ENCODE measurements at places on chromosomes 13 and 19.

DNA sequence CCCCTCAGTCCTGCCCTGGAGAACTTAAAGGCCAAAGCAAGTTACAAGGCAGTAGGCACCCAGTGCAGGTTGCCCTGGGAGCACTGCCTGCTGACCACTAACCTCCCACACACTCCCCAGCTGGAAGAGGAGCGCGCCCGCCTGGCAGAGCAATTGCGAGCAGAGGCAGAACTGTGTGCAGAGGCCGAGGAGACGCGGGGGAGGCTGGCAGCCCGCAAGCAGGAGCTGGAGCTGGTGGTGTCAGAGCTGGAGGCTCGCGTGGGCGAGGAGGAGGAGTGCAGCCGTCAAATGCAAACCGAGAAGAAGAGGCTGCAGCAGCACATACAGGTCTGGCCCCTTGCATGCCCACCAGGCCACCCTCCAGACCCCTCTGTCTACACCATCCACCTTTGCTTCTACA lies 61.1 kb downstream of the KCNC3 start:
- DNase-seq = no peak

DNA sequence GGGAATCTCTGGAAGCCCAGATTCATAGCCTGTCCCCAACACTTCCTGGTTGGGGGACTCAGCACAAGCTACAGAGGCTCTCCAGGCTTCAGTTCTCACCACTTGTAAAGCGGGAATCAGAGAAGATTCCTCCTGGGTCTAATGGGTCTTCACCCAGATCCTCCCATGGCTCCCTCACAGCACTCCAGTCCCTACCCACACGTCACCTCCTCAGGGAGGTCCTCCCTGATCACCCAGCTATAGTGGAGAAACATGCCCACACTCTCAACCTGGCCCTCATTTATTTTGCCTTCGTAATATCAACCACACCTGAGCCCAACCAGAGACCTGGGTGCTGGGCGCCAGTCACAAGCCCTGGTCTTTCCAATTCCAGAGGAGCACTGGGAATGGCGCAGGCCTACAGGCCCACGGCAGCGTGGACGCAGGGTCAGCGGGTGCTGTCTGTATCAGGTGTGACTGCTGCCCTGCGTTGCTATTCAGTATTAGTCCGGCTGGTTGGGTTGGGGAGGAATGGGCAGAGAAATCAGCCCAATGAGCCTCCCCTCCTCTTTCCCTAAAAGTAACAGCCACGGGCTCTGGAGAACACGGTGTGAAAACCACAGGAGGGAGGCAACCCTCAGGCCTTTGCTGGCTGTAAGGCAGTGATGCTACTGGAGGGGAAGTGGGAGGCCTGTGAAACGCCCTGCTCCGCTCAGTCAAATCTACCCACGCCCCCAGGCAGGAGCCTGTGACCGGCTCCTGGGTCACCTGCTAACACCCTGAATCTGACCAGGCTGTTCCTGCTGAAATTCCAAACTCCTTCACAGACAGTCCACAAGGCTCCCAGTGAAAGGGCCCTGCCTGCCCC lies 5.2 kb downstream of the AKT2 start:
- no peak for DNase-seq

DNA sequence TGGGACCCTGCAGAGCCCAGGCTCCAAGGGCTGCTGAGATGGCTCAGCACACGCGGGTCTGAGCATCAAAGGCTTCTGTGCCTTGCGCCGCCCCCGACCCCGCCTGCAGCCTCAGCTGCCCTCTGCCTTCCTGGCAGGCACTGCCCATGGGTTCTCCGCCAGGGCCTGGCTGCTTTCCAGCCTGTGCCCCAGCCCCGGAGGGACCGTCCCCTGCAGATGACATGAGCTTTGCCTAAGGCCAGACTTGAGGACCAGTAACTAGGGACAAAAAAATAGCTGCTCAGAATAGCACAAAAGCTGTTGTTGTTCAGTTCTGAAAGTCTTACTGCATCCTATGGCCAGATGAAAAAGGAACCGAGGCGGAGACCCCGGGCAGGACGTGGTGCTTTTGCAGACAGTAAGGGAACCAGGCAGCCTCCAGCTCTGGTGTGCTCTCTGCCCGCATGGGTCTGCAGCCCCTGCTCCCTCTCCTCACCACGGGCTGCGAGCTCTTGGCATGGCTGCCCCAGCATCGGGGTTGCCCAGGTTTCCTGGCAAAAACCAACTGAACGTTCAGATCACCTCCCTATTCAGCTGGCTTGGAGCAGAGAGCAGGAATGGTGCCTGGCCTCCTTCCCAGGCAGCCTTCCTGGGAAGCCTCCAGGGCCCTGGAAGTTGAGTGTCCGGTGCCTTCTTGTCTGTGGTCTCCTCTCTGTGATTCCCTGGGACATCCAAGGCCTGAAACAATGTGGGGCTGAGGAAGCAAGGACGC lies 12.5 kb upstream of the CFAP97D2 start:
- DNase-seq = no peak

DNA sequence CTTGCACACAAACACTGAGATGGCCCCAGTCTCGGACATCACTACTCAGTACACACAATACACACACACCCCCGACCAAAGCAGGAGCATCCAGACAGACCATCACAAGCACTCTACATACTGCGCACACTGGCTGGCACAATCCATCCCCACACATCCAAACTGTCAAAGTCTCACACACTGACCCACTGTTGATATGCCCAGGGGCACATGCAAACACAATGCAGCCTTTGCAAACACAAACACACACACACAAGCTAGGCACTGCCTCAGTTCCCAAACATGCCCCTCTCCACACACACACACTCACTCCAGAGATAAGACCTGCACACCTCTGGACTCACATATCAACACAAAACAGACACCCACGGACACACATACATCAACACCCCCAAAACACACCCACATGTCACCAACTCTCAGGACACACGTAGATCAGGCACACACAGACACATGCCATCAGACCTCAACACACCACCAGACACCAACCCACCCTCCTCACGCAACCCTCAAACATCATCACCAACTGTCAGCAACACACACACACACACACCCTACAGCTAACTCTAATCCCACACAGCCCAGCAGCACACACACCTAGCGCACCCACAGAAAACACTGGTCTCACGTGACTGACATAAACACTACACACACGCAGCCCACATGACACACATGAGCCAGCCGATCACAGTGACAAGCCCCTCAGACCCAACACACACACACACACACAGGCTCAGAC lies 1.9 kb downstream of the BBC3 start:
- DNase-seq = no peak

All from stimulated activated CD8-positive, alpha-beta memory T cell treated with anti-CD3 and anti-CD28 coated beads, Interleukin-4, amount 100 ng/mL, for 1 hour (primary cell).